ENCODE measurements at places on chromosomes 5 and 9. TPM values are rescaled to one million over a fixed set of nuclear protein-coding genes. Genes with fewer than 3 reads are reported as not detected.

CCDC180 gene
- 5.0 TPM for total RNA-seq

WDR70 gene
- 21.5 TPM for total RNA-seq

SHOC1 gene
- total RNA-seq: under 0.01 TPM

FBP2 gene
- not detected for total RNA-seq

DCP2 gene
- total RNA-seq: 101 TPM
